ENCODE measurements at places on chromosomes 2 and 18.

- DNase-seq: no peak
These were observed 941.1 kb upstream of the FANCL start for GRCh38 chr2:59182249-59182648.

DNA sequence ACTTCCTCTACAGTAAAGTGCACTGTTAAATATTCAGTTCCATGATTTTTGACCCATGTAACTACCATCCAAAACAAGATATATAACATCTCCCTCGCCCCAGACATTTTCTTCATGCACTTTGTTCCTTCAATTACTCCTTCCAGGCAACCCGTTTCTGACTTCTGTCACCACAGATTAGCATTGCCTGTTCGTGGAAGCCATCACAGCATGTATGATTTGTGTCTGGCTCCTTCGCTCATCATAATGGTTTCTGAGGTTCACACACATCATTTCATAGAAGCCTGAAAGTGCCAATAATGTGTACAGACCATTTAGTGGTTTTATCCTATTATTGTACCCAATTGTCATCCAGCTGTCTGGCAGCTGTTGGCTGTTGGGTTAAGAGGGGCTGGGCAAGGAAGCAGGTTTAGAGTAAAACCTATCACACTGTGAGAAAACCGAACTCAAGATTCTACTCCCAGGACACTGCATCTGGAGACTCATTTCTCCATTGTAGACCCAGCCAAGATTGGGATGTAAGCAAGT is 16.1 kb downstream of the ARHGAP28 start:
- DNase-seq: no peak

DNA sequence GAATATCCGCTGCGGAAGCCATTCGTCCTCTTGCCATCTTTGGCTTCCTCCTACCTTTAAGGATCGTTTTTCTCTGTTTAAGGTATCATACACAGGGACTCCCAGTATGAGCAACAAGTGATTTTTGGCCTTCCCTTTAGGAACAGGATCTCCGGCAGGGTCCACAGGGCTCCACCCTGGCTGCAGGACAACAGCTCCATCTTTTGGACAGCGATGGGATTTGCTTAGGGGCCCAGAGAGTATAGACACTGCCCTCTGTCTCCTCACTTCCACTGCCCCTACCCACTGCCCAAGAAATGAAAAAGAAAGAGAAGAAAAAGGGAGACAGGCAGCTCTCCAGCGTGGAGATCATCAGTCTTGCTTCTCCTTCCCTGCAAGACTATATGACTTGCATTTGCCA is 224.5 kb downstream of the UXS1 start:
- no peak for DNase-seq

DNA sequence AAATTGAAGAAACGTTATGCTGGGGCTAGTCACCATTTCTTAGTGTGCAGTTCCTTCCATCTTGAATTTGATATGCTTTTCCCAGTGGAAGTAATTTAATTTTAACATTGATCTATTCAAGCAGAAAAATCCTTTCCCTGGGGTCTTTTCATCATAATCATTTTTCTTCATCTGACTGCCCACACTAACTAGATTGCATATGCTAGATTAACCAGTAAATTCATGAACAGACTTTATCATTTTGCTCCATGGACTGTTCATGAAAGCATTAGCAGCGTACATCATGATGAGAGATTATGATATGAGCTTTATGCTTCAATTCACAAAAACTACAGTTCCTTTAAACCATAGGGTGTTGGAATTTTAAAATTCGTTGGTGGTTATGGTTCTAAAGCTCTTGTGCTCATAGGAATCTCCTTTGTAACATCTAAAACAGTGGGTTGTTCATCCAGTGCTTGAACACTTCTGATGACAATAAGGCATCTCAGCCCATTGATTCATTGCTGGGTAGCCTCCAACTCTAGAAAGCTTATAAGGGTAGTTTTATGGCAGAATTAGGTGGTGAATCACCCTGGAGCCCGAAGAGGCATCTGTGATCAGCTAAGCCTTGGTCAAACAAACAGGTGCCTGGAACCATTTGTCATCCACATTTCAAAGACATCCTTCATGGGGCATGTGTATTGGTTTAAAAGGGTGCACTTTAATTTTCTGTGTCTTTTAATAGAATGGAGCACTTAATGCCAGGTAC is 77.2 kb upstream of the NDUFV2 start:
- no peak for DNase-seq

DNA sequence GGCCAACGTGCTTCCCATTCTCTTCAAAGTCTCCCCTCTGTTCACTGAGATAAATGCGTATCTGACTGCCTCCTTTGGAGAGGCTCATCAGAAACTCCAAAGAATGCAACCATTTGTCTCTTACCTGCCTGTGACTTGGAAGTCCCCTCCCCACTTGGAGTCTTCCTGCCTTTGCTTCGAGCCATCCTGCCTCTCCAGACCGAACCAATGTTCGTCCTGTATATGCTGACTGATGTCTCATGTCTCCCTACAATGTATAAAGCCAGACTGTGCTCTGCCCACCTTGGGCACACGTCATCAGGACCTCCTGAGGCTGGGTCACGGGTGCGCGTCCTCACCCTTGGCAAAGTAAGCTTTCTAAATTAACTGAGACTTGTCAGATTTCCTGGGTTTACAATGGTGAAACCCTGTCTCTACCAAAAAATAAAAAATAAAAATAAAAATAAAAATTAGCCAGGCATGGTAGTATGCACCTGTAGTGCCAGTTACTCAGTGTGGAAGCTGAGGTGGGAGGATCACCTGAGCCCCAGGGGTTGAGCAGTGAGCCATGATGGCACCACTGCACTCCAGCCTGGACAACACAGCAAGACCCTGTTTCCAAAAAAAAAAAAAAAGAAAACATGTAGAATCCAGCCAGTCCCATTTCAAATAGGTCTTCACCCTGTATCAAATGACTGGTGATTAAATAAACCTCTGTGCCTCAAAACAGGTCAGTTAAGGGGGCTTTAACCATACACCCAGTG is 29.0 kb downstream of the HDLBP start:
- no peak for DNase-seq

DNA sequence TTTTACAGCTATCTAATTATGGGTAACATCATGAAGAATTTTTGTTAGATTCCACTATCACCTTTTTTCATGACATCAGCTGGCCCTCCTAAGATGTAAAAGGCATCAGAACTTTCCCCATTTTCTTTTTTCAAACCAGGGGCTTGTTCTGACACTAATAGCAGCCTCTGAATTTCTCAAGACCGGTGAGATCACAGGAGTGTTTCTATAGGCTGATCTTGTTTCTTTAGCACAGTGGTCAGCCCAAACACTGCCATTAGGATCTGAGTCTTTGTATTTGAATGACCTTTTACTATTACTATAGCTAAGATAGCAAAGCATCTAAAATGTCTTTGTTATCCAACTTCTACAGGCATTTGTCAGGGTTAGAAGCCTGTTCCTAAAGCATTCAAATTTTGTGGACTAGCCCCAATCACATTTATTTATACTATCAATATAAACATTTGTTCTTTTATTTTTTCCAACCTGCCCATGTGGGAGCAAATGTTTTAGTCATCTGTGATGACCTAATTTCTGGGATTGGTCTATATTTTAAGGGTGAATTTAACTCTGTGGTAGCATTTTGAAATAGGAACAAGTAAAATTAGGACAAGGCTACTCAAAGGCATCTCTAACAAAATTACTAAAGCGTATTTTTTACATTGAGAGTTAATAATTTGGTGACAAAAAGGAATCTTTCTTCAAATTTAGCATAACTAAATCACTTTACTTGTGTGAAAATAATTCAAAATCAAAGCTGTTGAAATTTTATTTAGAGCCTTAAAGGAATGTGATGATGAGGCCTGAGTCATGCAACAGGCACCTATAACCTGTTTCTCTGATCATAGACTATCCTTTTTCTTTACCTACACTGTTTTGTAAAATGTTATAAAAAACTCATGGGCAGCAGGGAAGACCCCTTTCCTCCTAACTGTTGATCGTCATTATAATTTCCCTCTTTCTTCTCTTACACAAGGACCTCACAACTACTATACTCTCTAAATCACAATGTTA is 39.3 kb downstream of the ZAP70 start:
- DNase-seq: no peak
